ENCODE measurements at places on chromosomes 7 and 10.

- no peak for DNase-seq
These were observed 111.7 kb upstream of the PLXNA4 start for GRCh38 chr7:132687981-132688383.

DNA sequence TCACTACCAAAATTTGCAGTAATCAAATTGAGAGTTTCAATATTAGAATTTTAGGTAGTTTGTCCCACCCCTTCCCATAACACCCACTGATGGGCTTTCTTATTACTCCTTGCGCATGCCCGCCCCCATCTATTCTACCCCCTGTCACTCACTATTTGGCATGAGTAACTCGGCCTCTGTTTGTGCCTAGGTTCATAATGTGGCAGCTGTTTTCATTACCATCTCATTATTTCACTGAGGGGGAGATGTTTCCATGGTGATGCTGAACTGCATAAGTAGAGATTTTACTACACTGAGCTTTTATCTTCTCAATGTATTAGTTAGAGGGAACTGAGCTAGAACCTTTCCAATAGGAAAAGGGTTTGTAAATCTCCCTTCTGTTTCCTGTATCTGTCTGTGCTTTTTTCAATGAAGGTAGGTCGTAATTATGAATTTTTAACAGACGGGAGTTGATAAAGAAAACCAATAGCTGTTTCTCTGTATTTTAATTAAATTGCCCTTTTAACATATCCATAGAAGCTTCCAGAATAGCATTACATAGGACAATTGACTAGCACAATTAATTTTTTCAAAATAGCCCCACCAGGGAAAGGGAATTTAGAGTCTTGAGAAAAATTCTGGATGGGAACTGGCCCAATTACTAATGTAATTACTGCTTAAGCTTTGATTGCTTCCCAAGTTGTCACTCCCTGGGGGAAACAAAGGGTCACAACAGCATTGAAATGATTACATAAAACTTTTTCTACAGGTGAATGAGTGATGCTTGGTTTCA is 33.4 kb downstream of the PRPS1L1 start:
- no peak for DNase-seq

DNA sequence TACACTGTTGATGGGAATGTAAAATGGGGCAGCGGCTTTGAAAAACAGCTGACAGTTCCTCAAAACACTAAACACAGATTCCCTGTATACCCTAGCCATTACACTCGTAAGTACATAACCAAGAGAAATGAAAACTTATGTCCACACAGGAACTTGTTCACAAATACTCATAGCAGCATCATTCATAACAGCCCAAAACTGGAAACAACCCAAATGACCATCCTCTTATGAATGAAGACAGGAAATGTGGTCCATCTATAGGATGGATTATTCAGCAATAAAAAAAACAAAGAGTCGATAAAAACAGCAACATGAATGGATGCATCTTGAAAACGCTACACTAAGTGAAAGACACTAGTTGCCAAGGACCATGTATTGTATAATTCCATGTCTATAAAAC is 23.7 kb downstream of the NMT2 start:
- no peak for DNase-seq

GRCh38 chr7:115721293-115722217 is 309.0 kb downstream of the TFEC start:
- no peak for DNase-seq

DNA sequence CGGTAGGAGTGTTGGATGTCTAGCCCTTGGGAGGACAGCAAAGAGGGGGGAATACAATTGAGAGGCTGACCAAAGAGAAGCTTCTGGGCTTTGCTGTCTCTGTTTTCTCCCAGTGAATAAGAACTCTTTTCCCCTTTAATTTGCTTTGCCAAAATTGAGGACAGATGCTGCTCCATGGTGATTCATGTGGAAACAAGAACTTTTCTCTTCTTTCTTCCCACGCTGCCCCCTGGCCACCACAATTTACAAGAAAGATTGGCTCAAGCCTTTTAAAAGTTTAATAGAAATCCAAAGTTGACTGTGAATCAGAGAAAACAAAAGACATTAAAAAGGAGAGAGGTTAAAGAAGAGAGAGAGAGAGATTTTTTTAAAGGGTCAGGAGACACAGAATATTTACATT is 49.0 kb downstream of the PRR15 start:
- DNase-seq: no peak
